Spinal cord (tissue), 10 donors: ENCODE measurements at places on chromosomes 2 and 18.

- no peak for DNase-seq
Measured at GRCh38 chr2:30472326-30472725, 25.3 kb downstream of the LCLAT1 start.

GRCh38 chr18:42287047-42287446 is 332.0 kb downstream of the PIK3C3 start:
- DNase-seq: no peak

- DNase-seq: no peak
Measured at GRCh38 chr2:205957452-205958154, 128.4 kb downstream of the INO80D start.

- no peak for DNase-seq
Measured at GRCh38 chr2:207845202-207845864, 75.6 kb upstream of the FZD5 start.

- DNase-seq: no peak
Measured at GRCh38 chr2:106142683-106143082, 51.4 kb downstream of the UXS1 start.

DNA sequence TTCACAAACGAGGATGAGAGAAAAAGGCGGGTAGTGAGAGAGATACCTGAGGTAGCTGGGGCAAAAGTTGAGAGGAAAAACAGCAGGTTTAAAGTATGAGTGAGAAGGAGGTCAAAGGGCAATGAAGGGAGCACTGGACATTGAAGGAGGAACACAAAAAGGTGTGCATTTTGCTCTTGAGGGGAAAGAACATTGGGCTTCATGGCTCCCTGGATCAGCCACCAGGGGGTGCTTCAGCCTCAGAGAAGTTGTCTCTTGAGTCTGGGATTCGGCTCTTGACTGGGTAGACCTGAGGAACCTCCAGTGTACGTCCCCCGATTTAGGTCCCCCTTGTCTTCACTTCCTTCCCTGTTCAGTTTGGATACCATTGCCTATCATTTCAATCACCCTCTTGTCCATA is 128.5 kb downstream of the RAPGEF4 start:
- DNase-seq: no peak

- no peak for DNase-seq
Measured at GRCh38 chr2:33135645-33136044, 188.9 kb downstream of the LTBP1 start.

GRCh38 chr2:70035344-70035844 is 51.9 kb upstream of the PCBP1 start:
- DNase-seq: no peak

DNA sequence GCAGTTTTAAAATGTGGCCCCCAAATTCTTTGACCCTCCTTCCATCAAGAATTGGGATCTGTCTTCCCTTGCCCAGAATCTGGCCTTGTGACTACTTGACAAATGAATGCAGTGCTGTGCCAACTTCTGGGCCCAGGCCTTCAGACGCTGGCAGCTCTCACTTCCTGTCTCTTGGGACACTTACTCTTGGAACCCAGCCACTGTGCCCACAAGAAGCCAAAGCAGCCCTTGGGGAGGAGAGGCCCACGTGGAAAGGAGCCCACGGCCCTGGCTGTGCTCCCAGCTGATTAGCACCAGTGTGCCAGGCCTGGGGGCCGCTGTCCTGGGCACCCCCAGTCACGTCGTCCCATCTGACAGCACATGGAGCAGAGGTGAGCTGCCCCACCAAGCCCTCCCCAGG is 56.6 kb downstream of the RPL37A start:
- DNase-seq: peak; percentile 76

DNA sequence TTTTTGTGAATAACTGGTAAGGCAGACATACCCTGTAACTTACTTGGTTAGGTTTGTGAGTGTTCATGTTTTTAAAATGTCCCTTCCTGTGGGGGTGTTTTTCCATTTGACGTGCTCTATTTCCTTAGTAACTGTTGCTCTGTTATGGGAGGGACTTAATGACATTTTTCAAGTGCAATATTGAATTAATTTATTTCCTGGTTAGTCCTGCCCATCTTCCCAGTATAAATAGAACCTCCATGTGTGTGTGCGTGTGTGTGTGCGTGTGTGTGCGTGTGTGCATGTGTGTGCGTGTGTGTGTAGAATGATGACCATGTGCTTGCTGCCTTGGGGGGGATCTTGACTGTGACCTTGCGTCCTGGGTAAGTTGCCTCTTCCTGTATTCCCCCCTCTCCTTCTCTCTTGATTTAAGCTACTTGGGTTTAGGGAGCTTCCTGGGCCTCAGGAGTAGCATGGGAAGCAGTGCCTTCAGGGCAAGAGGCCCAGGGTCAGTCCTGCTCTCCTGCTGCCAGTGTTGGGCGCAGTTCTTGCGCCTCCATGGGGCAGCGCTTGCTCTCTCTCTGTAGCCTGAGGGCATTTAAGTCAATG is 163.9 kb downstream of the LDLRAD4 start:
- DNase-seq: no peak

DNA sequence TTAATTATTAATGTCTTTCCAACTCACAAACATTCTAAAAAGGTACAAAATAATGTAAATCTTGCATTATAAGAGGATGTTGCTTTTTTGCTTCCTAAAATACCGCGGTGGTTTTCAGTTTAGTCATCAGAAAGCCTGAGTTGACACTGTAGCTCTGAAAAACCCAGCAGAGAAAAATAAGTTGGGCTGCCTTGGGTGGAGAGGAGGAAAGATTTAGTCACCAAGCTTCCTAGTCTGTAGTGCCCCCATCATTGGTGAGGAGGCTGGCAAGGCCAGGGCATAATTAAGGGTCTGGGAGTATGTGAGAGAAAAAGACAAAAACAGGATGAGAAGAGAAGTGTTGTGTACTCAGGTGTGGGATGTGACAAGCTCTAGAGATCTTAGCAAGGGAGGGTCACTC is 5.7 kb downstream of the PTPRM start:
- no peak for DNase-seq

- DNase-seq: no peak
Measured at GRCh38 chr2:208906330-208906729, 499.7 kb downstream of the PTH2R start.

DNA sequence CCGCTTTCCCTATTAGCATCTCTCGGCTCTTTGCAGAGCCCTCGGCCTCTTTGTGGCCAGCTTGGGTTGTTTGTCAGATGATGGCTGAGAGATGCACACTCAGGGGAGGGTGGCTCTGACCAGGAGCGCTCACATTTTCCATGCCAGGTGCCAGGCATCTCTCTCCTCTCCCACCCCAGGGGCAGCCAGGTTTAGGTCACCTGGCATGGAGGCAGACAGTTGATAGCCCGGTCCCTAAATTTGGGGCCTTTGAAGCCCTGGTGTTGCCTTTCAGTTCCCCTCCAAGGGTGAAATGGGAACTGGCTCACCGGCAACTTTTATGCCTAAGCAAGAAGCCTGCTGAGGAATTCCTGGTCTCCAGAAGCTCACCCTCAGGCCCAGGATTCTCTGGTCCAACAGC is 19.1 kb downstream of the LBH start:
- DNase-seq: no peak

GRCh38 chr2:11281186-11281585 is 63.2 kb downstream of the ROCK2 start:
- DNase-seq: no peak

- no peak for DNase-seq
Measured at GRCh38 chr2:47232738-47233415, 77.8 kb upstream of the STPG4 start.

GRCh38 chr18:48937869-48938750 is 12.7 kb downstream of the SMAD7 start:
- DNase-seq: no peak

- DNase-seq: no peak
Measured at GRCh38 chr2:110677080-110677479, 783 bp downstream of the BUB1 start.

DNA sequence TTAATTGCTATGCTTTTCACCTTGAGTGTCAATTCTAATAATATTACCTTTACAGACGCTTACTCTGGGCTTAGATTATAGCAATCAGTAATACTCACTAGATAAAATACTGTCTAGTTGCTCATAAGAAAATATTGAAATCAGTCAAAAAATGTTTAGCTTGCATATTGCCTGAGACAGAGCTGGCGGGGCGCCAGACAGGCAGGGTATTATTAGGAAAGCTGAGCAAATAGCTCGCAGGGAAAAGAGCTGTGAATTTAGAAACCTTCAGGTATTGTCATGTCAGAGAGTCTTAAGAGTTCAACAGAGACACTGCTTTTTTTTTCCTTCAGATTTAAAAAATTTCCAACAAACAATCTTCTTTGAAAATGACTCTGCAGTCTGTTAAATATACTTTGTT is 118.4 kb downstream of the MEIS1 start:
- no peak for DNase-seq

GRCh38 chr18:73279498-73279897 is 411.7 kb upstream of the NETO1 start:
- DNase-seq: no peak

DNA sequence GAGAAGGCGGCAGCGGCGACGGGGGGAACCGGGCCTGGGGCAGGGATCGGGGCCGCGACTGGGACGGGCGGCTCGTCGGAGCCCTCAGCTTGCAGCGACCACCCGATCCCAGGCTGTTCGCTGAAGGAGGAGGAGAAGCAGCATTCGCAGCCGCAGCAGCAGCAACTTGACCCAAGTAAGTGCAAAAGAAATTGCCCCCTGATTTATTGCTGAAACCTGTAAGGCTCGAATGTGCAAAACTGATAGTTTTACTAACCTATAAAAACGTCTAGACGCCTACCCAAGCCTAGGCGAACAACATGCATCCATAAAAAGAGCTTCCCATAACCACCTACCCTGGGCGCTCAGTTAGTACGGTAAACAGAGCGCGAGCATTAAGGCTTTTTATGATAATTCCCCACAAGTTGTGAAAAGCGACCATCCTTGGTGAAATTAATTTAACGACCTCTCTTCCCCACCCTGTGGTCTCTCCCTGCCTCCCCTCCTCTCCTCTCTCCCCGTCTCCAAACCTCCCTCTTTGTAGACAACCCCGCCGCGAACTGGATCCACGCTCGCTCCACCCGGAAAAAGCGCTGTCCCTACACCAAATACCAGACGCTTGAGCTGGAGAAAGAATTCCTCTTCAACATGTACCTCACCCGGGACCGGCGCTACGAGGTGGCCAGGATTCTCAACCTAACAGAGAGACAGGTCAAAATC is 1.0 kb downstream of the HOXD9 start:
- DNase-seq: no peak

GRCh38 chr2:96655526-96655925 is 13.0 kb downstream of the FER1L5 start:
- DNase-seq: no peak
